ENCODE measurements at places on chromosomes 5 and 9.

- no peak for DNase-seq
Observed at GRCh38 chr5:61702784-61703183, 370.7 kb downstream of the ZSWIM6 start.

DNA sequence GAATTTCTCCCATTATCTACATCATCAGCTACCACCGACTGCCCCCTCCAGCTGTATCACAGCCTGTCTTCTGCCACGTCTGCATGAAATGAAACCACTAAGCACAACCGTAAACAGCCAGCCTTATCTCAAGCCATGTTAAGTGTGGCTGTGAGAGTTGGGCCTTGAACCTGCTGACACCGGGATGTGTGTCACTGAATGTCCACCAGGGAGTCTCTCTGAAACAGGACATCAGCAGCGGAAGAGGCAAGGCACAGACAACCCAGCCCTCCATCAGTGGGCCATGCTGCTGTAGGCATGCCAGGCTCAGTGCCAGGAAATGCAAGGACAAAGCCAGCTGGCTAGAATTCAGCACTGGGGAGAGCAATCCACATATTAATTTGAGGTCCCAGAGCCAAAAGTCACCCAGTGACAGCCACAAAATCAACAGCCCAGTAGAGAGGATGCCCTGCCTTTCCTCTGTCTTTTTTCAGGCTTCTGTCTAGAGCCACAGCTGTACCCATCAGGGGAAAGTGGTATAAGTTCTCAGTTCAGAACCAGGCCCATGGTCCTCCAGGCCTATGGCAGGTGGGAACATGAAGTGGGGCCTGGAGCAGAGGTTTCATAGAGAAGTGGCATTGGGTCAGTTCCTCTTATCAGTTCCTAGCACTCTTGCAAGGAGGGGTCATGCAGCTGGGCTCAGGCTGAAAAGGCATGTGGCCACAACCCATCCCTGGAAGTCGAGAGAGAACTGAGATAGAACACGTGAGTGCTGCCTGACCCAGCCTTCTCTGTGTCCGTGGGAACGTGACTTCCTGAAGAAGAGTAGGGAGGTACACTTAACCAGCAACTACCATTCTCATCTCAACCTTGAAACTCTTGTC is 199.4 kb downstream of the ESM1 start:
- DNase-seq = peak; percentile 75

- no peak for DNase-seq
Observed at GRCh38 chr5:172929371-172929838, 29.8 kb upstream of the RPL26L1 start.

DNA sequence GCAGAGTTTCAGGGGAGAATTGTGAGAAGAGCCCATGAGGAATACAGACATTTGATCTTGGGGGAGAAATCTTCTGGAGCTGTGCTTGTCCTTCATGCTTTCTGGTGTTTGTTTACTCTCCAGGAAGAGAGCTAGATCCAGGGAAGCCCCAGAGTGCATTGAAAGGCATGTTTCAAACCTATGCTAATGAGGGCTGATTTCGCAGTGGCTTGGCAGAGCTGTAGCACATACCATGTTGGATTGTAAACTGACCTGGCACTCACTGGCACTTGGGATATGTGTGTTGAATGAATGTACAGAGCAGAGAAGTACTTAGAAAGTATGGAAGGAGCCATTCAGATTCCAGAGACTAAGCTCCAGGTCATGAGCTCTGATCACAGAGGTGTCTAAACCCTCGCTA is 30.9 kb downstream of the TNFSF8 start:
- no peak for DNase-seq

GRCh38 chr5:141861194-141861593 is 17.0 kb downstream of the PCDH1 start:
- no peak for DNase-seq

GRCh38 chr5:152644029-152644728 is 239.1 kb upstream of the NMUR2 start:
- no peak for DNase-seq

DNA sequence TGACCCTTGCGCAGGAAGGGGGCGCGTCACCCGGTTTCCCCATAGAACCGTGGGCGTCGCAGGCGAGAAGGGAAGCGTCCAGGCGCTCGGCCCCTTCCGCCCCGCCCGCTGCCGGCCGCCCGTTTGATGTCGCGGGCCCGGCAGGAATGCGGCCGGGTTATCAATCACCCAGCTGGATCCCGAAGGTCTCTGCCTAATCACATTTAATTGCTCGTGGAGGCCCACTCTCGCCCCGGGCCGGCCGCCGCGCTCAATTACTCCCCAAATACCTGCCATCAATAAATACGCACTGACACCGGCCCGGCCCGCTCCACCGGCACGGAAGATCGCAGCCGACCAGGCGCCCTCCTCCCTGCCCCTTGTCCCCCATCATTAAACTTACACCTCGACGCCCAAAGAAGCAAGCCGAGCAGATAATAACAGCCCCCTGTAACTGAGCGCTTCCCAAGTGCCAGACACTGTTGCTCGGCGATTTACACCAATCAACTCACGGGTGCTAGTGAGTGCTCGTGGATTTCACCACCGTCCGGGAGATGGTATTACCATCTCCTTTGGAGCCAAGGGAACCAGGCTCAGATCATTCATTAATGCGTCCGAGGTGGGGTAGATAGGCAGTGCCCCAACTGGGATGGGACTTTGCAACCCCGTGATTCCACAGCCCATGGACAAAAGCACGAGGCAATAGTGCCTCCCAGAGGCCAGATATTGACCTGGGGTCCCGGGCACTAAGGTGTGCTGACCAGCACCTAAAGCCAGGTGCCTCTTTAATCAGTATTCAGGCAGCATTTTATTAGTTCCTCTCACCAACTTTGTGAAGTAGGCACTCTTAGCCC is 11.3 kb downstream of the MSX2 start:
- DNase-seq = no peak

GRCh38 chr9:33229359-33230114 is 10.4 kb upstream of the SPINK4 start:
- no peak for DNase-seq

GRCh38 chr9:116789081-116789480 is 102.0 kb downstream of the TRIM32 start:
- DNase-seq = no peak

DNA sequence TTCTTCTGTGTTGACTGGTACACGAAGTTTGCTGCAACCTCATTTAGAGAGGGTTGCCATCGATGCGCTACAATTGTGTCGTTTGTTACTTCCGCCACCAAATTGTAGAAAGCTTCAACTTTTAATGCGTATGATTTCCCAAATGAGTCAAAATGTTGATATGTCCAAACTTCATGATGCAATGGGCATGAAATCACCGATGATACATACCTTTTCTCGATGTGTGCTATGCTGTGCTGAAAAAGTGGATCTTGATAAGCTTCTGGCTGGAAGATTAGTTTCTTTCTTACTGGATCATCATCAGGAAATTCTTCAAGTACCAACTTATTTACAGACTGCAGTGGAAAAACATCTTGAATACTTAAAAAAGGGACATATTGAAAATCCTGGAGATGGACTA is 65.7 kb downstream of the TMEM38B start:
- no peak for DNase-seq

DNA sequence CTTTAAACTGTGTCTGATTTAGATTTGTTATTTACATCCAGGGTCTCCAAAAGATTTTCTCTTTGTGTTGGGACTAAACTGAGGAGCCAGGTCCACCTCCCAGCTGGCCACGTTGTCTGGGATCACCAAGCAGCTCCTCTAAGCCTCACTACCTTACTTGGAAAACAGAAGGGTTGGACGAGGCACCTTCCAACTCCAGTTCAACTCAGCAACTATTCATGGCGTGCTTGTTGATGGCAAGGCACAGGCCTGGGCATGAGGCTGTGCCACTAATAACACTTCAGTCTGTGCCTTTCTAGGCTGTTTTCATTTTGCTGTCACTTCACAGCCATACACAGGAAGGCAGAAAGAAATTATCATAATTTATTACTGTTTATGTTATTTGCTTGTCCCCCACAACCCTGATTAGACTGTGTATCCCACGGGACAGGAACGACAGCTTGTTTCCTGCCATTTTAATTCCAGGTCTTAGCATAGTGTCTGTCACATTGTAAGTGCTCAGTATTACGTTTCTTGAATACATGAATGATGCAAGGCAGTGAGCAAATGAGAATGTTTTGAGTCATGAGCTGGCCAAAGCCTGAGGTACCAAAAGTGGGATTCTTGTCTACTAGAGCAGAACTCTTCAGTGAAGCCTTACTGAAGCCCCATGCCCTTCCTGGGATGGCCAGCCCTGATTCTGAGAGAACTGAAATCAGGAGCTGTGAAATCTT is 125.8 kb downstream of the GALNT10 start:
- no peak for DNase-seq
